ENCODE measurements at places on chromosomes 4 and X.

DNA sequence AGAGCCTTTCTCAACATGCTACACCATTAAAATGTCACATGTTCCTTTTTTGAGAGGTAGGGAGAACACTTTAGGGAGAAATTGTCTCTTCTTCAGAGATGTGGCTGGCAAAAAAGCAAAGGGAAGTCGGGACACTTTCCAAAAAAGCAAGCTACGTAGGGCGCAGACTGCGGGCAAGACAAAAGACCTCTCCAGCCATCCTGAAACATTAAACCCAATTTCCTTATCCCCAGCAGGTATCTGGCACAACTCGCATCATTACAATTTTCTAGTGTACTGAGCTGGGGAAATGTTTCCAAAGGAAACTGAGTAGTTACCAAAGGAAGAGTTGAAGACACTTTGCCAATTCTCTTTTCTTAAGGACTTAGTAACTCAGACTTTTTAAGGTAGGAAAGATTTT is 116.0 kb downstream of the PACRGL start:
- no peak for DNase-seq

- DNase-seq = no peak
These were observed 544.9 kb upstream of the CPXCR1 start for GRCh38 chrX:88202149-88202548.

GRCh38 chr4:48081196-48081595 is 52.9 kb downstream of the TXK start:
- no peak for DNase-seq

DNA sequence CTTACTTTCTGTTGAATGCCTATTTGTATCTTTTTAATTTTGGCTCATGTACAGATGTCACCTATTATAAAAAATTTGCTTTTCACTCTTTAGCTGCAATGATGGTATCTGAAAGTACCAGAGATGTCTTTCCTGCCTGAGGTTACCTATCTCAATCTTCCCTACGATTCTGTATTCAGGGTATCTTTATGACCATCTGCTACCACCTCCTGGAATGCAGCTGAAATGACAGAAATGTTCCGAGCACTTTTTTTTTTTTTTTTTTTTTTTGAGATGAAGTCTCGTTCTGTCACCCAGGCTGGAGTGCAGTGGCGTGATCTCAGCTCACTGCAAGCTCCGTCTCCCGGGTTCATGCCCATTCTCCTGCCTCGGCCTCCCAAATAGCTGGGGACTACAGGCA is 136.4 kb downstream of the REPS2 start:
- DNase-seq = no peak

DNA sequence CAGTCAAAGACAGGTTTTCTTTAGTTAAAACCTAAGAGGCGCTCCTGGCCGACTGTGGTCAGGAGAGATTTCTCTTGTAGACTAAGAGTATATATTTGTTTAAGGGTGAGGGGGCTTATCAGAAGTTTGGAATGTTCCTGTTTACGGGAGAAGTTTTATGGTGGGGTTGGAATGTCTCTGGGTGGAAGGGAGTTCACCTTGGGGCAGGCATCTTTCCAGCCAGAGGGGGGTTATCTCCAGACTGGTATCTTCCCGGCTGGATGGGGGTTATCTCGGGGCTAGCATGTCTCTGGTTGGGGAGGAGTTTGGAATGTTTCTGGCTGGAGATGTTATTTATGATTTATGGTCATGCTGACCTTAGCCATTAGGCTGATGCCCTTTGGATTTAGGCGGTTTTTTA is 116.0 kb downstream of the COX7B2 start:
- no peak for DNase-seq

GRCh38 chr4:139503622-139504166 is 49.8 kb downstream of the RAB33B start:
- DNase-seq = no peak

DNA sequence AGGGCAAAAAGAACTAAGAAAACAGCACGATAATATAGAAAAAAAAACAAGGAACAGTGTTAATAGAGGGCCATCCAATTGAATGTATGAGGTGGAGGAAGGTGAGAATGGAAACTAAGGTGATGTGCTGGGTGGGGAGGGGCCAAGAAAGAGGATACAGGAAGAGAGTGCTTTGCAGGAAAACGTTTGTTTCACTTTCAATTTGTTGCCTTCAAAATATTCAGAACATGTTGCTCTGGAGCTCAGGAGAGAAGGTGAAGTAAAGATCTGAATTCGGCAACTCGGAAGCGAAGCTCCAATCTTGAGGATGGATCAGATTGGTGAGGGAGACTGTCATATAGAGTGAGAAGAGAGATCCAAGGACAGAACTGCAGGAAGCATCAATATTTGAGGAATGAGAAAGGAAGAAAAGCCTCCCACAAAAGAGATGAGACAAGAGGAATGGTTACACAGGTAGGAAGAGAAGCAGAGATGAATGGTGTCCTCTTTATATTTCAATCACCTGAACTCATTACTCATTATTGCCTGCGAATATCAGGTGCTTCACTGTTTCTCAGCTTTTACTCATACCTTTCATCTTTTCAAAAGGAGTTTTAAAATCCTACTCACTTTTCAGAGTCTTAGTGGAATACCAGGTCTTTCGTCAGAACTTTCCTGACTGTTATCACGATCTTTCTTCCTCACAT is 14.7 kb upstream of the SEC24D start:
- no peak for DNase-seq

GRCh38 chrX:39158801-39159657 is 357.8 kb downstream of the MID1IP1 start:
- DNase-seq = no peak

GRCh38 chr4:6710282-6710681 is 617 bp upstream of the MRFAP1L1 start:
- DNase-seq = no peak

- DNase-seq = no peak
These were observed 52.1 kb downstream of the SEL1L3 start for GRCh38 chr4:25810461-25811373.

GRCh38 chr4:19879330-19879729 is 372.4 kb upstream of the SLIT2 start:
- DNase-seq = no peak

DNA sequence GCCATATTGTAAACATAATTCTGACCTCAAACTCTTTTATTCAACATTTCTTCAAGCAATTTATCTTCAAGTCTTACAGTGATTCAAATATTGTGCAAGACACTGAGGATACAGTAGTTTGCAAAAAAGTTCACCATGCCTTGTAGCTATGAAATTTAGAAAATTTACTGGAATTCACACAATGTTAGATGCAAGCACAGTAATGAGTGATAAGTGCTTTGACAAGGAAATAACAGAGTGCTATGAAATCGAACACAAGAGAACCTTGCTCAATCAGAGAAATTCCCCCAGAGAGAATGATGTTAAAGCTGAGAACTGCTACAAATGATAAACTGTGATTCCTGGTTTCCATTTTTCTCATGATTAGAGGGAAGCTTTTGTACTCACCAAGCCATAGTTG is 952.9 kb downstream of the FAT4 start:
- no peak for DNase-seq

DNA sequence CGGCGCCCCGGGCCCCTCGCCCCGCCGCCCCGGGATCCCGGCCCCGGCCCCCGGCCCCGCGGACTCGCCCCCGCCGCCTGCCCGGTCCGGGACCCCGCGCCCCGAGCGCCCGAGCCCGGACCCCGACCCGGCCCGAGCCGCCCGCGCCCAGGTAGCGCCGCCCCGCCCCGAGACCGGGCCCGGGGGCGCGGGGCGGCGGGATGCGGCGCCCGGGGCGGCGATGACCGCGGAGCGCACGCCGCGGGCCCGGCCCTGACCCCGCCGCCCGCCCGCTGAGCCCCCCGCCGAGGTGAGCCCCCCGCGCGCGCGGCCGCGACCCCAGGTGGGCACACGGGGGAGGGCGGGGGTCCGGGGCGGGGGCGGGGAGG is 224 bp downstream of the FGFRL1 start:
- no peak for DNase-seq

GRCh38 chrX:2714551-2714950 is 23.5 kb downstream of the CD99 start:
- no peak for DNase-seq

GRCh38 chrX:1558761-1559468 is 21.9 kb upstream of the P2RY8 start:
- DNase-seq = no peak

GRCh38 chrX:153578889-153579288 is 20.1 kb downstream of the CCNQ start:
- no peak for DNase-seq

GRCh38 chr4:155854582-155855226 is 11.4 kb downstream of the ASIC5 start:
- DNase-seq = no peak

DNA sequence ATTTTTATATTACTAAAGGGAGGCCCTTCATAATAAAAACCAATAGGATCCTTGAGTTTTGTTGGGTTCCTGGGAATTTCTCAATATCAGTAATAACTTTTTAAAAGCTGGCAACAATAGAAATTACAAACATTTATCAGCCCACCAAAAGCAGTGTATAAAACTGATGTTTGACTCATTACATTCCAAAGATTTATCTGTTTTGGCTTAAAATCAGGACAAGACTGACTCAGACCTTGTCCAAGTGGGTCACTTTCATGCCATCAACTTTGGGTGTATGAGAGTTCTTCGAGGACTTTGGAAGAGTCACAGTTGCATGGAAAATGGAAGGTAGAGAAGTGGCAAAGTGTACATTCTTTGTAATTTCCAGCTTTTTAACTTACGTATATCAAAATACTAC is 102.8 kb downstream of the FRMPD4 start:
- no peak for DNase-seq

- no peak for DNase-seq
These were observed 125.9 kb downstream of the MFAP3L start for GRCh38 chr4:169900241-169900845.

DNA sequence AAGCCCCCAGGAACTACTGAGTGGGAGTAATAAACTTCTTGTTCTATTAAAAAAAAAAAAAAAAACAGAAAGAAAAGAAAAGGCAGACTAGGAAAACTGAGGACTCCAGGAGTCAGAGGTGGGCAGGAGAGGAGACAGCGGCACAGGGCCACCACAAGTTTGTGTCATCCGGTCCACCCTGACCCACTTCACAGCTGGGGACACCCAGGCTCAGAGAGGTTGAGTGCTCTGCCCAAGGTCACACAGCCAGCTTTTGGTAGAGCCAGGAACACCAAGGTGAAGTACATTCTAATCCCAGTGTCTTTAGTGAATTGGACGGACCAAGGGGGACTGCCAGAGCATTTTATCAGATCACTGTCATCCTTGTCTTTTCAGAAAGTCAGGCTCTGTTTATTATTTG is 16.4 kb upstream of the ABLIM2 start:
- no peak for DNase-seq

DNA sequence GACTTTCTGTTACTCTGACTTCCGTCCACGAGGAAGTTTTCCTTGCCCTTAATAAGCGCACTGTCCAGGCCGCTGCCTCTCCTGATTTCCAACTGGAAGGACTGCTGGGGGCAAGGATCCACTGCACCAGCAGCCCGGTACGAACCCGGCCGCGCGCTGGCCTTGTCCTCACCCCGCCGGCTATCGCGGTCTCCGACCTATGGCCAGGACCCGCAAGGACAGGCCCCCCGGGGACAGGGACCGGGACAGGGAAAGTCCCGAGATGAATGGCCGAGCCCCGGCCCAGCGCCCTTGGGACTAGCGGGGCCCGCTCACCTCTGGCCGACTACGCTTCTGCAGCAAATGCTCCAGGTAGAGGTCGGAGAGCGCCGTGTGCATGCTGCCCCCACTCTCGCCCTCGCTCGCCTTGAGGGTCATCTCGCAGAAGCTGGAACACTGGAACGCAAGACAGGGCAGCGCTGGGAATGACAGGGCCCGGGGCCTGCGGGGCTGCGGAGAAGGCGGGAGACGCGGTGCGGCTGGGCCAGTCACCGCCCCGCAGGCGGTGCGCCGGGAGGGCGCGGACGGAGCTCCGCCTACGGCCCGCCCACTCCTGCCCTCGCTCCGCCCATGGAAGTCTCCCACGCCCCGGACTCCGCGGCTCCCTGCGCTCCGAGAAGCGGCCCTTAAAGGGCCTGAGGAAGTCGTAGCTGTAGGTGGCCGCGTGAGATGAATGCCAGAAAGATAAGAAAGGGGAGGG is at the start of gene MPP1:
Gene MPP1, minus strand, starts transcription at position 529 of the 739 bp plus-strand sequence. Its CDS starts 112 bp downstream, at position 417.
- DNase-seq = no peak

- DNase-seq = no peak
These were observed 37.2 kb upstream of the FAM9B start for GRCh38 chrX:9071031-9071650.

DNA sequence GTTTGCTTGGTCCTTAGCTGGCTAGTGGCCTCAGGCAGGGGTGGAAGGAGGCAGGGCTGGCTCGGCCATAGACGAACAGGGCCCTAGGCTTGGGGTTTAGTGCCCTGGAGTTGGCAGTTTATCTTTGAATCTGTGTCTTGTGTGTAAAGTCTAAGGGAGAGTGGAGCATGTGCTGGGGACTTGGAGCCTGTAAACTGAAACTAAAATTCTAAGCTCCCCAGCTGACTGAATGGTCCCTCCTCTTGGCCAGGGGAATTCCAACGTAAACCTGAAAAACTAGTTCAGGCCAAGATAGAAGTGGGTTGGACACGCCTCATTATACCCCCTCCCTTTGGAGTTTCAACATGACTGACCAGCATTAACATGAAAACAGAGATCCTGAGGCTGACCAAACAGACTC is 46.1 kb upstream of the GPR78 start:
- DNase-seq = no peak

- DNase-seq = no peak
These were observed 19.5 kb upstream of the PDCL2 start for GRCh38 chr4:55611358-55612059.

DNA sequence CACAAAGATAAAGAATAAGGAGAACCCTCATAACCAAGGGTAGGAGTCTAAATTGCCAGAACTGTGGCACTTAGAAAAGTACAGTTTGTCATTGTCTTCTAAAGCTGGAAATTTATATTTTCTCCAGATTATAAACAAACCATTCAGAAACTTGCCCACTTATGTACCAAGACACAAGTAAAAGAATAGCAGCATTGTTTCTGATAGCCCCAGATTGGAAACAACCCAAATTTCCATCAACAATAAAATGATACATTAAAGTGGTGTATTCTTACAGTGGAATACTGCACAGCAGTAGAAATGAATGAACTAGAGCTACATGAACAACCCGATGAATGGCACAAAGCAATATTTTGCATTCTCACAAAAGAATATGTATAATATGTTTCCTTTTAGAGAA is 63.1 kb upstream of the PDHA1 start:
- DNase-seq = no peak
